ENCODE measurements at places on chromosomes 7 and 10.
A peak's percentile ranks its signal among the peaks of the same experiment; 100 is the strongest.

- no peak for DNase-seq
Measured at GRCh38 chr7:86958380-86958779, 101.1 kb downstream of the ELAPOR2 start.

- DNase-seq = no peak
Measured at GRCh38 chr7:123750389-123751230, 1.8 kb upstream of the WASL start.

DNA sequence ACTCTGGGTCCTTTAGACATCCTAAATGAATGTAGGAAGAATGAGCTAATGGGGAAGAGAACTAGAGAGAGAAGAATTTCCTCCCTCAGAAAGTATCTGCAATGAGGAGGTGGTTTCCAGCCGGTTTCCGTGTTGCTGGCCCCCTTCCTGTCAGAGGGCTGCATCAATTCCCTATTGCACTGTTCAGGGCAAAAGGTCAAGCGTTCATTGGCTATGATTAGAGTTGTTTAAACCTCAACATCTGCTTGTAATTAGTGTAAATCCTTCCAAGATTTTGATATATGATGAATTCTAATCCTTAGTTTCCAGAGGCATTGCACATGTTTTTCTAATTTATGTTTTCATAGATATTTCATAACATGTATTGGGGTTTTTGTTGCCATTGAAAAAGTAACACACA is 107.3 kb upstream of the SGCE start:
- no peak for DNase-seq

DNA sequence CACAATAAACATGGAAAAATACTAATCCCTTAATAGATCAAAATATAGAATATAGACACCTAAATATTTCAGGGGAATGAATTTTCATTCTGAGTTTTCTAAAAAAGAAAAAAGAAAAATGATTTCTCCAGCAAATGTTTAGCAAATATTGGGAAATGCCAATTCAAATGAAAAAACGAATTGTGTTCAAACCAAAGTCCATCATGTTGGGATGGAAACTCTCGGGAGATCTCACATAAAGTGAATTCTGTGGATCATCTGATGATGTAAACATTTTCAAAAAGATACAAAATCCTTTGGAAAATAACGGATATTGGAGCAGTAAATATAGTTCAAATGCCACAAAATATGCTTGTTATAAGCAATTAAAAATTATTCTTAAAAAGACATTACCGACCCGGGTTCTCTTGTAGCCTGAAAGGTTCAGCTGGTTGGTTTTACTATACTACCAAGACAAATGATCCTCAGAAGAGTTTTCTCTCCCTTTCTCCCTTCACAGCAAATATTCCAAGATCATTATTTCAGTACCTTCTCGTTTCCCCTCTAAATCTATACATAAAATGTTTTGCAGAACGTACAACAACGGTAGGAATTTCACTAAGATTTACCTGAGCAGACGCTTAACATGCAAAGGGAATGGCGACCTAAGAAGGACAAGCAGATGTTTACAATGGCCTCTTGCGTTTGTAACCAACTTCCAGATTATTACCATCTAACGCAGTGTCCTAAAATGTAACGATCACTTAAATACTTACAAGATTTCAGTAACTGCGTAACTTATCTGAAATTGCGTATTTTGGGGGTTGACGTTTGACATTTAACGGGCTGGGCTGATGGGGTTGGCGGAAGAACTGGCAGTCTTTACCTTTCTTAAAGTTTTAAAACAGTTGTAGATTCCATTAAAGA is 2.5 kb downstream of the HOXA13 start:
- no peak for DNase-seq

- no peak for DNase-seq
Measured at GRCh38 chr10:14063531-14064285, 267.0 kb downstream of the FRMD4A start.

GRCh38 chr7:55568613-55569268 is 3.6 kb downstream of the VOPP1 start:
- no peak for DNase-seq

DNA sequence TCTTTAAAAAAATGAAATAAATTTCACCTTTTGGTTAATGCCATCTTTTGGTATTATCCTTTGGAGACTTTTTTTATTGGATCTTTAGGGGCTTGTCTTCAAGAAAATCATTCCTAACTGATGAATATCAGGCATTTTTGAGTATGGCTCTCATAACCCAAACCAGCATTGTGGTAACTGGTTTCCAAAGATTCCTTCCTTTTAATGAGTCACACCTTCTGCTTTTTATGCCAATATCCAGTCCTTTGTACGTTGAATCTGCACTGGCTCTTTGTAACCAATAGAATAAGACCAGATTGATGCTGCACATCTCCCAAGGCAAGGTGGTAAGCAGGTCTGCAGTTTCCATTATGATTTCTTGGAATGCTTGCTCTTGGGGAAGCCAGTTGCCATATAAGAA is 89.1 kb downstream of the GPR158 start:
- DNase-seq = no peak

DNA sequence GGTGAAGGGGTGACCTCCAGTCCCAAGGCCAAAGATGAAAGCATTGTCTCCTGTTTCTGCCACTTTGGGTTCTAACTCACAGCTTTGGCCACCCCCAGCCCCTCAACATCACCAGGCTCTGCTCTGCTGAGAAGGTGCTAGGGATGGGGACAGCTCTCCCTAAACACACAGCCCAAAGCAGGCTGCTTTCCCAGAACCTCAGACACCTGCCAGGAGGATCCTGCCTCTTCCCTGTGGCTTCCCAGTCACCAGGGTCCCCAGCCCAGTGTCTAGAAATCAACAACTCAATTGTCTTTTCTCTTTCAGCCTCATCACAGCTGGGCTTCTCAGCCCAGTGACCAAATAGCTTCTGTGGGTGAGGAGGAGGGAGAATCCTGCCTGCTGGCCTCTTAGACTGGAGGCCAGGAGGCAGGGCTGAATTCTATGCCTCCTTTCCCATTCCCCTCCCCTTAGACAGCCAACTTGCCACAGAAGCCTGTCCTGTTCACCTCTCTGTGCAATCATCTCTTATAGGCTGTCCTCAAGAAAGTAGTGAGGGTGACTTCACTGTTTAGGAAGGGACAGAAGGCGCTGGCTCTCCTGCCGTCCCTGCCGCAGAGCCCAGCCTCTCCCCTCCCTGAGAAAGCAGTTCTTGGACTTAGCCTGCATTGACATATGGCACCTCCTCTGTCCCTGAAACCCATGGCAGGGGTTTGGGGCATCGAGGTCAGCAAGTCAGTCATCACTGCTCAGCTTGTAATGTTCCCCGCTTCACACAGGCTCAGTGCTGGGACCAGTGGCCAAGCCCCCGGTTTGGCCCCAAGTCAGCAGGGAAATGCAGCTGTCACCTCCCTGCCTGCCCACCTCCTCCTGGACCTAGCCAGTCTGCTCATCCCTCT is 3.7 kb downstream of the FGF8 start:
- no peak for DNase-seq

DNA sequence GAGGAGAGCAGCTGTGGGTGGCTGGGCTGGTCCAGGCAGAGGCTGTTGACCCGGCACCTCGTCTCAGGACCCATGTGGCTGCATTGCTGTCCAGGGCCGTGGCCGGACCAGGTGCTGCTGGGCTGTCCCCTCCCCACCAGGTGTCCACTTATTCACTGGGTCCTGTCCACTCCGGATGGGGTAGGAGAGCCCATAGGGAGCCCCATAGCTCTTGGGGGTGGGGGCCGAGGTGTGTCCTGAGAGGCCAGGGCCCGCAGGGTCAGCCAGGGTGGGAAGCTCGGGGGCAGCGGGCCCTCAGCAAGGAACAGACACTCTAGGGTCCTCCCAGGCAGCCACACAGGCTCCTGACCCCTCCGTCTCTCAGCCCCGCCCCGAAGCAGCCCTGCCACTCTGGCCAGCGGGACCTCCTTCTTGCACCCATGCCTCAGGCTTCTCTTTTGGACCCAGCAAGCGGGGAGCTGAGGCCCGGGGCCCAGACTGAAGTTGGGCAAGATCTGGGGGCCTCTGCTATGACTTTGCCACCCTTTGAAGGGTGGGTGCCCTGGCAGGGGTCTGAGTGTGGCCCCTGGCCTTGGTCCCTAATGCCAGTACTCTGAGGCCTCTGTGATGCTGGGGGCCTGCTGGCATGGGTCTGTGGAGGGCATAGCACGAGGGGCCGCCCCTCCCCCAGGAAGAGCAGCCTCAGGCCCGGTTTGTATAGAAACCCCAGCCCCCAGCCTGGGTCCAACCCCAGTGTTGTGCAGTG is 86.4 kb downstream of the NKX6-2 start:
- no peak for DNase-seq

DNA sequence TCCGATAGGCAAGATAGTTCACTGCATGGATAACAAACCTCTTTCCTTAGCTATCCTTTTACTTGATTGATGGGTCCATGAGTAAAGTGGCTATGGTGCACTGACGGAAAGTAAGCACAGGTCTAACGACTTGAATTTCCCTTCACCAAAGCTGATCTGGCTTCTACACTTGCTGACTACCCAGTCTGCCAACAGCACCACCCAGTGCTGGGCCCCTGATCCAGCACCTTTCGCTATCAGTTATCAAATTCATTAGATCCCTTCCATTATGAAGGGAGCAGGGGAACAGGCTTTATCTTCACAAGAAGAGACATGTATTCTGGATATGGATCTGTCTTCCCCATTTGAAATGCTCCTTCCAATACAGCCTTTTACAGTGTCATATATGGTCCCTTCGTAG is 855.9 kb downstream of the GRID1 start:
- DNase-seq = peak; percentile 41

DNA sequence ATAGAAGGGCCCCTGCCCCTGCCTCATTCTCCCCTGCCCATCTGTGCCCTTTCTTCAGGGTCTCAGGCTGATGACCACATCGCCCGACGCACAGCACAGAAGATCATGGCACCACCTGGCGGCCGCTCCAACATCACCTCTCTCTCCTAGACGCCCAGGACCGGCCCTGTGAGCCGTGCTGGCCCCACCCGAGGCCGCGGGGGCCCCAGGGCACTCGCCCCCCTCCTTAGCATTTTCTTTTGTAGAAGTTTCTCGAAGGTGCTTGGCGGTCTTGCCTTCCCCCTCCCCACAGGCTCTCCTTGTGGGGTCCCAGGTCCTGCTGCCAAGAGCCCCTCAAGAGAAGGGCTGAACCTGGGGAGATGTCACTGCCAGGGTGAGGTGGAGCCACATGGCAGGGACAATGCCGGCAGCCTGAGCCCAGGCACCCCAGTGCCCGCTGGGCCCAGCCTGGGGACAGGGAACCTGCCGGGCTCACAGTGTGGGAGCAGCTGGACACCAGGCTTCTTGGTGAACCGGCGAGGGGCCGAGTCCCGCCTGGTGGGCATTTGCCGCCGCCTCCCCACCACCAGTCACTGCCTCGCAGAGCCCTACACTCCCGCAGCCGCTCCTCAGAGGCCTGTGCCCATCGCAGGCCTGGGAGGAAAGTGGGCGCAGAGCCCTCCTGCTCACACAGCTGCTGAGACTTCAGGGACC is 18.2 kb downstream of the DPYSL4 start:
- no peak for DNase-seq

DNA sequence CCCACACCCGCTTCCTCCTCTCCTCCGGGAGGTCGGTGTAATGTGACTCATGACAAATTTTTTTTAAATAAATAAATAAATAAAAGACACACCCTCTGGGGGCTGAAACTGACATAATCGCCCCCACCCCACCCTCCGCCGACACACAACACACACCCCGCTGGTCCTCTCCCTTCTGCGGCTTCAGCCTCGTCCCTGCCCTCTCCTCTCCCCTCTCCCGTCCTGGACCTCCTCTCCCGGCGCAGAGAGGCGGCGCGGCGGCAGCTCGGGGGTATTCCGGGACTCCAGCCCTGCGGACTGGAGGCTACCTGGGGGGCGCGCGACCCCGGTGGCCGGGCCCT is 686 bp downstream of the ABI1 start:
- peak; percentile 25 for DNase-seq

- DNase-seq = no peak
Measured at GRCh38 chr10:129448086-129448485, 19.0 kb upstream of the MGMT start.

- DNase-seq = no peak
Measured at GRCh38 chr7:140060788-140061606, 1.8 kb downstream of the PARP12 start.

DNA sequence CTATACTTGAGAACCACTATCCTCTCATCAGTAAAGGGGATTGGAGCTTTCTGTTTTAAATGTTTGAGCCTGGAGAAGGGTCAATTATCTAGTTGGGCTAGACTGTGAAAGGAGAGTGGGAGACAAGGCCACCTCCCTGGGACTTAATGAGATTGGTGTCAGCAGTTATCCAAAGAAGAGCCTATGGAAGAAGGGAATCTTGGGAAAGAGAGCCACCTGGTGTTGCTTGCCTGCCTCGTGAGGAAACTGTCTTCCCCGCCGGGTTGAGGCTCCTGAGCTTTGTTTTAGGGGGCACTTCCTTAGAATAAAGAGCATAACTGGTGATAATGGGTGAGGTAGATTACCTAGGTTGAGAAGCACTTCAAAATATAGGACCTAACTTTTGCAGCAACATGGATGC is 32.0 kb upstream of the ABCB4 start:
- no peak for DNase-seq

DNA sequence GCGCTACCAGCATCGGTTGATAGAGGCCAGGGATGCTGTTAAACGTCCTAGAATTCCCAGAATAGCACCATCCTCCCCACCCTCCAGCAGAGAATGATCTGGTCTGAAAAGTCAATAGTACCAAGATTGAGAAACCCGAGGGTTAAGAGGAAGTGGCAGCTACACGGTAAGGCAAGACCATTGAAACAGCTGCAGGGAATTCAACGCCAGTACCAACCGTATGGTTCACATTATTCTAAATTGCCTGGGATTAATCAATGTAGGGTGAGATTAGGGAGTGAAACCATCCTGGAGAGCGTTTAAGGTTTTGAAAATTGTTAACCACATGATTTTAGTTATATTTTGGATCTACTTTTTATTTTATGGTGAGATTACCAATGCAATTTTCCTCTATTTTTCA is 352.2 kb downstream of the PRPF18 start:
- no peak for DNase-seq

GRCh38 chr7:80643336-80643915 is 5.0 kb downstream of the CD36 start:
- no peak for DNase-seq

GRCh38 chr10:45373576-45374349 is at the start of gene ALOX5:
TSS of gene ALOX5 (plus strand) at chr10:45374216. CDS start at chr10:45374280, 64 bp downstream.
- no peak for DNase-seq

GRCh38 chr7:92831716-92832533 is 4.4 kb downstream of the CDK6 start:
- DNase-seq = peak; percentile 31

DNA sequence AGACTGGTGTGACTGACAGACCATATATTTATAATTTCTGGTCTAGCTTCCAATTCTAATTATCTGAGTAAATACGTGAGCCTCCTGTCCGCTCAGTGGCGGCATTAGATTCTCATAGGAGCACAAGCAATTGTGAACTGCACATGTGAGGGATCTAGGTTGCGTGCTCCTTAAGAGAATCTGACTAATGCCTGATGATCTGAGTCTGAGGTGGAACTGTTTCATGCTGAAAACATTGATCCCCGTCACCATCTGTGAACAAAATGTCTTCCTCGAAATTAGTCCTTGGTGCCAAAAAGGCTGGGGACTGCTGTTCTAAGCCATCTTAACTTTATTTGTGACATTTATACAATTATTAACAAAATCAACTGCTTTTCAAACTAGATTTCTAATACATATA is 164.7 kb upstream of the MEOX2 start:
- no peak for DNase-seq

- DNase-seq = no peak
Measured at GRCh38 chr10:131896403-131896802, 4.4 kb upstream of the PPP2R2D start.
